ENCODE measurements at places on chromosomes 1 and 21. TPM values are rescaled to one million over a fixed set of nuclear protein-coding genes. Genes with fewer than 3 reads are reported as not detected.

The OLFM3 gene
- 37.8 TPM for polyA plus RNA-seq

GRCh38 chr1:75841421-75841820 is 44.7 kb downstream of the MSH4 start:
- no peak for DNase-seq

The NCDN gene
- polyA plus RNA-seq = 19.3 TPM

DNA sequence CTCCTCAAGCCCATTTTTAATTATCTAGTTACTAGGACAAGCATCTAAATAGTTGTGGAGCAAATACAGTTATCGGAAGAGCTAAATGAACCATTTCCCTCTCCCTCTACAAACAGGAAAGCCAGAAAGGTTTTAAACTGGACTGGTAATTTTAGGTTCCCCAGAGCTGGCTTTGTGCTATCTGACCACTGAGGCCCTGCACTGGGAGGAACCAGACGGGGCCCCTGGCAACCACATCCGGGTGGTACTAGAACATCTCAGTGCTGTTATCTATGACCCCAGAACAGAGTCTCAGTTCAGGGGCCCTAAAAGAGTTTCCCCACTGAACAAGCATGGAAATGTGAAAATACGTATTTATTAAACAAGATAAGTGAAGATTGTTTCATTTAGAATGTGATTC is 7.7 kb upstream of the RSPH1 start:
- DNase-seq = no peak

GRCh38 chr1:206705191-206705590 is 20.5 kb downstream of the MAPKAPK2 start:
- no peak for DNase-seq

DNA sequence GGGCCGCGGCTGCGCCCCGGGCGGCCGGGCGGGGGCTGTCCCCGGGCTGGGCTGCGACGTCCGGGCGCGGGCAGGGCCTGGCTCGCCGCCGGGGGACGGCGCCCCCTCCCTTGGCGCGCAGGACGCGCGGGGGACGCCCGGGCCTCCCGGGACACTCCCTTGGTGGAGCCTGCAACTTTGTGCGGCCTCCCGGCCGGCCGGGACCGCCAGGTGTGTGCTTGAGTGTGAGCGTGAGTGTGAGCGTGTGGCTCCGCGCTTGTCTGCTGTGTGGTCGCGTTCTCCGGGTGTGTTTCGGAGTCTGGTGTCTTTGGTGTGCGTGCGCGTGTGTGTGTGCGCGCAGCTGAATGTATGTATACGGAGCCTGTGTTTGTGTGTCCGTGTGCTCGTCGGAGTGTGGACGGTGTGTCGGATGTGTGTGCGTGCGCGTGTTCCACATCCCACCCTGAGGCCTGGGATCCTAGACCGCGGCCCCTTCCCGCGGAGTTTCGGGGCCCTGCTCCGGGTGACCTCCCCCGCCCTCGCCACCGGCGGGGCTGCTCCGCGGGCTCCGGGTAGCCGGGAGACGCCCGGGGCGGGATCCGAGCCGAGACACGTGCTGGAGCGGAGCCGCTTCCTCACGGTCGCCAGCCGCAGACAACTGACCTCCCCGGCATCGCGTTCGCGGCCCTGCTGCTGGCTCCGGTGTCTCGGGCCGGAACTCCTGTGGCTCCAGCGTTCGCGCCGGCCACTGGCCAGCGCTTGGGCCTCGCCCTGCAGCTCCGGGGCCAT is 1.7 kb downstream of the PTPRU start:
- DNase-seq = no peak

GRCh38 chr1:118223426-118223825 is 38.4 kb upstream of the SPAG17 start:
- DNase-seq = peak; percentile 23

- no peak for DNase-seq
Measured at GRCh38 chr1:27068922-27069321, 56.3 kb upstream of the TENT5B start.

DNA sequence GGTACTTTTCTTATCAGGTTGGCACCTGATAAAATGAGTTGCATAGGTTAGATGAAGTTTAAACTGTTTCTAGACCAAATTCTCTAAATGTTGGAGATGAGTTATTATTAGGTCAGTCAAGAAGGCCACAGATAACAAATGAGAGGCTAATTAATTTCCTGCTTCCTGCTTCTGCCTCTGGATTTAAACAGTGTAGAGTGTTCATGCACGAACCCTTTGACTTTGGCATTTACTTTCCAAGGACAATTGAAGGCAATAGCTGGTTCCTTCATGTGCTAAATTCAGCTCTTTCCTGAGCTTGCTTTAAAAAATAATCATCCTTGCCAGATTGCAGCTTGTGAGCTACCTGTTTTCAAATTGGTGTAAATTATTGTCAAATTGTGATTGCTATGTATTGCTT is 80.6 kb downstream of the RASAL2 start:
- no peak for DNase-seq

GRCh38 chr21:42666925-42667324 is 13.5 kb downstream of the PDE9A start:
- no peak for DNase-seq

DNA sequence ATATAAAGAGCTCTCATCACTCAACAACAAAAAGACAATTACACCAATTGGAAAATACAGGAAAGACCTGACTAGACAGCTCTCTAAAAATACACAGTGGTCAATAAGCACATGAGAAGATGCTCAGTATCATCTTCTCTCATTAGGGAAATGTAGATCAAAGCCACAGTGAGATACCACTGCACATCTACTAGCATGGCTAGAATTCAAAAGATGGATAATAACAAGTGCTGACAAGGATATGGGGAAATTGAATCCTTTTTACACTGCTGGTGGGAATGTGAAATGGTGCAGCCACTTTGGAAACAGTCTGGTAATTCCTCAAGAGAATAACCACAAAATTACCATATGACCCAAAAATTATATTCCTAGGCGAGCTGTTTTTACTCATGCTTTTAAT is 9.4 kb downstream of the ACOT7 start:
- no peak for DNase-seq

The FCAMR gene
- 10.5 TPM for polyA plus RNA-seq

DNA sequence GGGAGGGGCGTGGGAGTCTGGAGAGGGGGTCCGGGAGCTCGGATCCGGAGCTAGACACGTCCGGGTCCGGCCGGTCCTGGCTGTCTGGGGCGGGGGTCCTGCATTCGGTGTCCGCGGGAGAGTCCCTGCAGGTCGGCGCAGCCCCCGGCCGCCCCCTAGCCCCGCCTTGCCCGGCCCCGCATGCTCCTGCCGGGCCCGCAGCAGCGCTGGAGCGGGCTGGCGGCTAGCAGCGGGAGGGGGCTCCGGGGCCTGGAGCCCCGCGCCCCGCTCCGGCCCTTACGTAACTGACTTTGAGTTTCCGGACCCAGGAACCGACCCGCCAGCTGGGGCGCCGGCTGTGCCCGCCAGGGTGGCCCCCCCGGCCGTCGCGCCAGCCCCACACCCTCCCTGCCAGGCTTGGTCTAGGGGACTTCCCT is 26.9 kb upstream of the EPB41 start:
- DNase-seq = no peak

DNA sequence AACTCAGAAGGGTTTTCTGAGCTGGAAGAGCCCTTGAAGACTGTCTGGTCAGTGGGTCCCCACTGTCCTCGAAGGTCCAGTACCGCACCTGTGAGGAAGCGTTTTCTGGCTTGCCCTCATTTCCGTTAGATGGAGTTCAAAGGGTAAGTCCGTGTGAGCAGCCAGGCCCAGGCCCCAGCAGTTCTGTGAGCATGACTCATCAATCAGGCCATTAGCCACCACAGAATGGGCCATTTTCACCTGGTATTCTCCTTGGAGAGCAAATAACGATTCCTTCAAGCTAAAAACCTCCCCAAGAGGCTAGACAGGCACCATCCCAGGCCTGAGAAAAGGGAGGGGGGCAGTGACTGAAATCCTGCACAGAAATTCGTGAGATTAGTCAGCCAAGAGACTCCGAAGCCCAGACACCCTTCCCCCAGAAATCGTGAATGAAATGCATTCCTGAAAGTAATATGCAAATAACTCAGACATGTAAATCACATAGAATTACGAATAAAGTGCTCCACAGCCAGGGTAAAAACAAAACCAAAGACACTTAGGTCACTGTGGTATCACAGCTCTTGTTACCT is 66.0 kb downstream of the BCAR3 start:
- no peak for DNase-seq

GRCh38 chr1:33397994-33398393 is 32.9 kb downstream of the PHC2 start:
- no peak for DNase-seq

The HSF2BP gene
- polyA plus RNA-seq = 2.3 TPM

The CD164L2 gene
- polyA plus RNA-seq = 0.22 TPM

The TNFSF4 gene
- 1.6 TPM for polyA plus RNA-seq

DNA sequence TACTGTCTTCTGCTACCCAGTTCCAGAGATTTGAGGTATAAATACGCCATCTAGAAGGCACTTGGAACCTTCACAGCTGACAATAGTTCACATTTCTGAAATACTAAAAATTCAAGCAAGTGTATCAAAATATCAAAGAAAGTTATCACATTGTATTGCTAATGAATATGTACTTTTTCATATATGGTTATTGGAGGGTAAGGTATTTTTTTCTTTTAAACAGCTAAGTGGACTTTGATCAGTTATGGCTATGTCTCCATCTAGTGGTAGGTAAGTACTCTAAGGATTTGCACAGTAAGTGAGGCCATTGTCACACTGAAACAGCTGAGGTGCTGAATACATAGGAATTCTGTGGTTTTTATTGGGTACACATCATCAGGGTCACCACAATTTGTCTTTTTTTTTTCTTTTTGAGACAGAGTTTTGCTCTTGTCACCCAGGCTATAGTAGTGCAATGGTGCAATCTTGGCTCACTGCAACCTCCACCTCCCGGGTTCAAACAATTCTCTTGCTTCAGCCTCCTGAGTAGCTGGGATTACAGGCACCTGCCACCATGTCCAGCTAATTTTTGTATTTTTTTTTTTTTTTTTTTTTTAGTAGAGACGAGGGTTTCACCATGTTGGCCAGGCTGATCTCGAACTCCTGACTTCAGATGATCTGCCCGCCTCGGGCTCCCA is 49.1 kb upstream of the CR2 start:
- peak; percentile 47 for DNase-seq

The FCRL6 gene
- polyA plus RNA-seq = 0.19 TPM

The MX1 gene
- polyA plus RNA-seq = 7.7 TPM

- DNase-seq = no peak
Measured at GRCh38 chr21:44482581-44483287, 27.4 kb downstream of the LRRC3 start.

GRCh38 chr1:68016381-68016780 is 34.0 kb downstream of the DIRAS3 start:
- DNase-seq = no peak

DNA sequence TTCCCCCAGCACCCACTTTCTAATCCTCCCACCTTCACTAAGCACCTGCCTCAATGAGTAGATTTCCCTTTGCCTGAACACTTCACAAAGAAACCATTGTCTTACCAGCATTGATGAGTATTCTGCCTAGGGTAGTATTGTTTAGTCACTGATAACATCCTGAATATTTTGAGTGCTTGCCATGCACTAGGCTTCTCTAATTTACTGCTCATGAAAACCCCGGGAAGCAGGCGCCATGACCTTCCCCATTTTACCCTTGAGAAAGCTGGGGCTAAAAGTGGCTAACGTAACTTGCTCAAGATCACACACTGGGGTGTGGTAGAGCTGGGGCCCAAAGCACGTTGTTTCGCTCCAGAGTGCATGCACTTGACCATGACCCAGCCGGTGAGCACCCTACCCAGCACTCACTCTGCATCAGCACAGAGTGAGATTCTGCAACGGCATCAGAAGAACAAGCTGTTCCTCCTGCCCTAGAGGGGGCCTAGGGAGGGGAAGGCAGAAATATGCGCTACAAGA is 10.6 kb upstream of the F3 start:
- no peak for DNase-seq

DNA sequence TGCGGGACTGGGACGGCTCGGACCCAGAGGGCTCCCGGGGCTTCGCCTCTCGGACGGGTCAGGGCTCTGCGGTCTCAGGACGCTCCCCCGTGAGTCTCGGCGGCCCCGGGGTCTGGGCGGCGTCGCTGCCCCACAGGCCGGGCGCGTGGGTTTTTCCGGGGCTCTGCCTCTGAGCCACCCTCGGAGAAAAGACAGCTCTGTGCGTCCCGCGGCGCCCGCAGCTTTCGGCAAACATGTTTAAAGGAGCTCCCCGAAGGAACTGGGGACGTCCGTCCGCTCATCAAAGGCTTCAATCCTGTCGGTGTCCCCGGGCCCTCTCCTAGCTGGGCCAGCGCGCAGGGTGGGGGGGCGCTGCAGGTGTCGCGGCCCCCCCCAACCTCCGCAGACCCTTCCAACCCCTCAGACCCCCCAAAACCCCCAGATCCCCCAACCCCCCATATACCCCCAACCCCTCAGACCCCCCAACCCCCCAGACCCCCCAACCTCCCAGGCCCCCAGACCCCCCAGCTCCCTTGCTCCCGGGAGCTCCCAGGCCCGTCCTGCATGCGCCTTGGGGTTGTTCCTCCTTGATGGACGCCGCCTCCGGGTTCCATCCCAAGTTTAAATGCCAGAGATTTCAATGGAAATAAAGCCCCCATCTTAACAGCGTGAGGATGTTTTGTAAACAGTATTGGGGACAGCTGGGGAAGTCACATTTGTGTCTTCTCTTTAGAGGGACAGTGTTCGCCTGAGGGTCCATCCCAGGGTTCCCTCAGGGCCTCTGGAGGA is 996 bp upstream of the C1orf159 start:
- no peak for DNase-seq

- DNase-seq = no peak
Measured at GRCh38 chr1:199161319-199161680, 522.5 kb downstream of the PTPRC start.

DNA sequence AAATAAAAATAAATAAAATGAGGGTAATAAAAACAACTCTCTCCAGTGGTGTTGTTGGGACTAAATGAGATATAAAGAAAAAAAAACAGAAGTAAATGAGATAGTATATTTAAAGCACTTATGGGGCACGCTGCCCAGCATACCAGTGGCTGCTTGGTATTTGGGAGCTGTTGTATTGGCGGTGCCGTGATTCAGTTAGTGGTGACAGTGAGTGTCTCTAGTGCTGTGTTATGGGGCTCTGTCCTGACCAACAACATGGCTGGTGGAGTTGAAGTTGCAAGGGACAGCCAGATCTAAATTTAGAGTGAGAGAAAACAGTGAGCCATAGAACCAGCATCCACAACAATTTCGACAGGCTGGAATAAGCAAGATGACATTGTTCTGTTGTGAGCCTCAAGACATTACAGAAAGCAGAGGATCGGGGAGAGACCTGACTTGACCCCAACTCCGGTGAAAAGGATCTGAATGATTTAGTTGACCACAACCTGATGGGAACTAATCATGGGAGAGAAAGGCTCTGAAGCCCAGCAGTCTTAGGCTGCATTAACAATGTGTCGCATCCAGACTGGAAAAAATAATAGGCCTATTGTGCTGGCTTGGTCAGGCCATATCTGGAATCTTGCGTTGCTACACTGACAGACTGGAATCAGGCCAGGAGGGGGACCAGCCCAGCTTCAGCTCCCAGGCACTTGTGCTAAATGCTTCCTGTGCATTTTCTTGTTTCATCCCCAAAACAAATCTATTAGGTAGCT is 2.4 kb upstream of the MFSD2A start:
- DNase-seq = no peak

The RSPH1 gene
- polyA plus RNA-seq = 14.2 TPM

DNA sequence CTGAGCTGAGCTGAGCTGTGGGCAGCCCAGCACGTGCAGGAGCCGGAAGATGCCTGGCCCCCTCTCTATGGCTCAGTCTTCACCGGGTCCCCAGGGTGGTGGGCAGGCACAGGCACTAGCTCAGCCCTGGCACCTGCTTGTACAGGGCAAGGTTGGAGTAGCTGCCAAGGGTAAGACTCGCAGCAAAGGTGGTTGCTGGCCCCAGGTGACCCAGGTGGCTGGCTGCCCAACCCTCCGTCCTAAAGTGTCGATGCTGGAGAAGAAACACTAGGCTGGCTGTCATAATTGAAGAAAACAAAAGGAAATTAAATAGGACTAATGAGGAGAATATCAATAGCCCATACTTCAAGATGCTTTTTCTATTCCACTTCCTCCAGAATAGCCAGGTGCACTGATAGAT is 77.1 kb upstream of the ACTL8 start:
- no peak for DNase-seq
